SHP77 (cell line): ENCODE measurements at places on chromosomes 3 and 15.

GRCh38 chr3:158774965-158775364 is 26.9 kb upstream of the MFSD1 start:
- no peak for DNase-seq

DNA sequence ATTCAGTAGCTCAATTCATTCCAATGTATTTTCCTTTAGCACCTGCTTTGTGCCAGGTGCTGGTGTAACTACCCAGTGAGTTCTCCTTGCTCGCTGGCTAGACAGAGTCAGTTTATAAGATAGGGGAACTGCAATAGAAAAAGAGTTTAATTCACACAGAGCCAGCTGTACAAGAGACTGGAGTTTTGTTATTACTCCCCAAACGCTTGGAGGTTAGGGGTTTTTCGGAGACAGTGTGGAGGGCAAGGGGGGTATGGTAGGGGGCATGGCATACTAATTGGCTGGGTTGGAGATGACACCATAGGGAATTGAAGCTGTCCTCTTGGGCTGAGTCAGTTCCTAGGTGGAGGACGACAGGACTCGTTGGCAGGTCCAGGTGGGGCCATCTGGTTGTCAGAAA is 5.4 kb upstream of the CFAP91 start:
- DNase-seq = no peak

DNA sequence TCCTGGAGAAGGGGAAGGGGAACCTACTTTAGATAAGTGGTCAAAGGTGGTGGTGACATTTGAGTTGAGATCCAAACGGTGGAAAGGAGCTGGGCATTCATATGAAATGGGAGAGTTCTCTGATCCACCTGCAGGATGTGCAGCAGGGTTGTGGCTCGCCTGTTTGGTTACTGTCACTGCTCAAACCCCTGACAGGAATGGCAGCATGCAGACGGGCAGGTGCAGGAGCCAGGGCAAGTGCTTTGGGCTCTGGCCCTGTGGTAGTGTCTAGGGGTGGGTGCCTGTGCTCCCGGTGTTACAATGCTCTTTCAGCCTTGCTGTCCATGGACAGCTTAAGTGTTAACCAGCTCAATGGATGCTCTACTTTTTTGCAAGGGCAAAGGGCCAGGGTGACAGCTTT is 18.5 kb downstream of the PAQR9 start:
- no peak for DNase-seq

DNA sequence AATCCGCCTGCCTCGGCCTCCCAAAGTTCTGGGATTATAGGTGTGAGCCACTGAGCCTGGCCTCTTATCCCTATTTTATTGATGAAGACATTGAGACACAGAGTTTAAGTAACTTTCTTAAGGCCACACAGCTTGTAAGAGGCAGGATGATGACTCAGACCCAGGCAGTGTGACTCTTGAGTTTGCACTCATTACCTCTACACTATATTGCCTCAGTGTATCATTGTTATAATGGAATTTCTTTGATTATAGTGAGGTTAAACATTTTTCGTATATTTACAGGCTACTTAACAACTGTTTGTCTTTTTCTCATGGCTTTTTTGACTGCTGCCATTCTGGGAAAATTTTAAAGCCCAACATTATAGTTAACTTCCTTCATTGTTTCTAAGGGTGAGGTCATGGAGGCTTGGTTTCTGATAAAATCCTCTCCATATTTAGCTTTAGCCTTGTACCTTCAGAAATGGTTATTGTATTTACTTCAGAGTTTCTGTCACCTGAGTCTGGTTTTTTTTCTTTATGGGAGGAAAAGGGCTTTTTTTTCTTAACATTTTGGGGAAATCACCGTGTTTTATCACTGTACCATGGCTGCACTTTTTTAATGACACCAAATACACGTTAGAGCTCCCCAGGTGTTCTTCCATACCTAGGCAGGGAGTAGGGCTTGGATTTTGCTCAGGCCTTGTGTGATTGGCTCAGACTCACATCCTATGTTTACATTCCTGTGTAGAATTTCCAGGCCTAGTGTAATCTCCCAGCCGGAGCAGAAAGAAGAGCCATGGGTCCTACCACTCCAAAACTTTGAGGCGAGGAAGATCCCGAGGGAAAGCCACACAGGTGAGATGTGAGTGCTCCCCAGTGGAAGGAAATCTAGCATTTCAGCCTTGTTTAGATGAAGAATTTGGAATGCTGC is 6.3 kb downstream of the ZNF774 start:
- no peak for DNase-seq

DNA sequence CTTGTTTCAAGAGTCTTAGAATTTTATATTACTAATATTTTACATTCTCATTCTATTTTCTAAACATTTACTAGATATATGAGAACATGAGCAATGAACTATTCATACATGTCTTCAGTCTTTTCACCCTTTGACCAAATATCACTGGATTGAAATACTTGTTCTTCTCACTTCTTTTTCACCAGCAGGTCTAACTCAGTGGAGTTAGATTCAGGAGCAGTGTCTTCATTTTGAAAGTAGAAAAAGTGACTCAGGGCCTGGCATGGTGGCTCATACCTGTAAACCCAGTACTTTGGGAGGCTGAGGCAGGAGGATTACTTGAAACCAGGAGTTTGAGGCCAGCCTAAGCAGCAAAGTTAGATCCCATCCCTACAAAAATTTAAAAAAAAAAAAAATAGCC is 70.8 kb downstream of the USP13 start:
- DNase-seq = no peak

- no peak for DNase-seq
These were observed 344.5 kb downstream of the FGF12 start for GRCh38 chr3:192382861-192383260.

- DNase-seq = no peak
These were observed 123.4 kb downstream of the FBN1 start for GRCh38 chr15:48522123-48522522.

GRCh38 chr3:23991683-23992628 is 46.9 kb downstream of the NR1D2 start:
- no peak for DNase-seq

- no peak for DNase-seq
These were observed 117.0 kb downstream of the MBNL1 start for GRCh38 chr3:152385761-152386160.
